ENCODE measurements at places on chromosomes 3 and 15. TPM values are rescaled to one million over a fixed set of nuclear protein-coding genes. Genes with fewer than 3 reads are reported as not detected.

The PAQR9 gene
- not detected for total RNA-seq

The TBC1D5 gene
- 47.8 TPM for total RNA-seq

The ZNF860 gene
- total RNA-seq = not detected

The ZNF654 gene
- total RNA-seq = 21.0 TPM

The GALK2 gene
- 26.8 TPM for total RNA-seq

The ZNF774 gene
- total RNA-seq = 1.2 TPM

The MYH15 gene
- total RNA-seq = 0.09 TPM

The FBXW12 gene
- total RNA-seq = not detected

The MINDY2 gene
- total RNA-seq = 10.3 TPM

The NR1I2 gene
- 1.0 TPM for total RNA-seq

The B3GNT5 gene
- total RNA-seq = 25.8 TPM

The SERINC4 gene
- total RNA-seq = 0.09 TPM

The ILDR1 gene
- total RNA-seq = not detected

DNA sequence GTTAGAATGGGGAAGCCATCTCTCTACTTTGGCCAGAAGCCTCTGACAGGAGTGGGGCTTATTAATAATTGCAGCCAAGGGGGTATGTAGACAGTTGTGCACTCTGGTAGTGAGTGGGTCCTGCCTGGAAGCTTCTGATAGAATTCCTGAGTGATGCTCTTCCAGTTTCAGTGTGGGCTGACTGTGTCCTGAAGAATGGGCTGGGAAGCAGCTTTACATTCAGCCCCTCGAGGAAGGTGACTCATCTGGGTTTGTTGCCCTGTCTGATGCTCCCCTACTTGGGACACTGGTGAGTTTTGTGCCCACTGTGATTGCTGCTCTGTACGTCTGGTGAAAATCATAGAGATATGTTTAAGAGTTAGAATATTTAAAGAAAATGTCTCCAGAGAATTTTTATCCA, 444.7 kb upstream of the RBMS3 start:
- H3K4me1 ChIP-seq = peaks cover 7% of the 10 kb centered on the region
- H3K36me3 ChIP-seq = no peaks in the 10 kb centered on the region
- no peak for DNase-seq

GRCh38 chr15:59885832-59886231, 118.3 kb upstream of the FOXB1 start:
- H3K4me1 ChIP-seq = no peaks in the 10 kb centered on the region
- no peak overlapping the region for H3K4me3 ChIP-seq
- H3K36me3 ChIP-seq = no peaks in the 10 kb centered on the region

DNA sequence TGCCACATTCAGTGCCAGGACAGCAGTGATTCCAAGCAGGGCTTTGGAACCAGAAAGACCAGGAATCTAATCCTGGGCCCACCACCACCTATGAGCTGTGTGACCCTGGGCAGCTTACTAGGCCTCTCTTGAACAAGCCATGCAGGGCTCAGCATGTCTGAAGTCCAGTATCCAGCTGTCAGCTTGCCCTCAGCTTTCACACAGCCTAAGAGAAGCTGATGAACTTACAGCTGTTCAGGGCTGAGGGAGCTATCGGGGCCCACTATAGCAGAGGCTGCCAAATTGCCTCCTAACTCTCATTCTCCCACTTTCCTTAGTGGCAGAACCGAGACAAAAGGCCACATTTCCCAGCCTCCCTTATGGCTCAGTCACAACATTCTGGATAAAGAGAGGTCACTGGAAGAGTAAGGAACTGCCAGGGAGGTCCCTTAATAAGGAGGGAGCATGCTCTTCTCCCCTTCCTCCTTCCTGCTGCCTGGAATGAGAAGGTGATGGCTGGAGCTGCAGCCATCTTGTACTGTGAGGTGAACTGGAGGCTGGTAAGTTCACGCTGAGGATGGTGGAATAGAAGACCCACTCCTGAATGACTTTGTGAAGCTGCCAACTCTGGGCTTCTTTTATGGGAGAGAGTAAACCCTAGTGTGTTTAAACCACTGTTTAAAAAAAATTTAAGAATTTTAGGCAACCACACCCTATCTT, 34.5 kb downstream of the FEM1B start:
- H3K27me3 ChIP-seq = no peaks in the 10 kb centered on the region

GRCh38 chr3:48708481-48708889, 8.5 kb downstream of the IP6K2 start:
- no peaks in the 10 kb centered on the region for H3K27me3 ChIP-seq
- peaks cover 59% of the 10 kb centered on the region for H3K4me1 ChIP-seq
- peak overlapping the region; percentile 79 for H3K27ac ChIP-seq
- no peak overlapping the region for H3K4me3 ChIP-seq
- H3K36me3 ChIP-seq = peaks cover 34% of the 10 kb centered on the region

DNA sequence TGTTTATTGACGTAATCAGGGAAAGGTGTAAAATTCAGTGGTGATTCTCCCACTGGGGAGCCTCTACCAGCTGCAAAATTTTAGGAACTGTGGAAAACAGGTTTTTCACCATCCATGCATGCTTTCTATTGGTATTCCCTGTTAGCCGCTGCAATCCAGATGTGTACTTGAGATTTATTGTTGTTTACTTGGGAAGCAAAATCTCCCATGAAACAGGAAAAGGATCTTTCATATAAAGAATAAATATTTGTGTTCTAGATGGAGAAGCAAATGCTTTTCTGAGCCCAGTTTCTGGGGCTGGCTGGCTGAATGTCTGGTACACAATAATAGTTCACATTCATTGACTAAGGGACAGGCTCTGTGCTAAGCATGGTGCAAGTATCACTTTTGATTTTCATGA, 144.6 kb upstream of the RASGRP1 start:
- no peak overlapping the region for H3K4me3 ChIP-seq
- peaks cover 7% of the 10 kb centered on the region for H3K27me3 ChIP-seq
- no peak for DNase-seq
- no peaks in the 10 kb centered on the region for H3K36me3 ChIP-seq
- H3K4me1 ChIP-seq = peaks cover 10% of the 10 kb centered on the region

DNA sequence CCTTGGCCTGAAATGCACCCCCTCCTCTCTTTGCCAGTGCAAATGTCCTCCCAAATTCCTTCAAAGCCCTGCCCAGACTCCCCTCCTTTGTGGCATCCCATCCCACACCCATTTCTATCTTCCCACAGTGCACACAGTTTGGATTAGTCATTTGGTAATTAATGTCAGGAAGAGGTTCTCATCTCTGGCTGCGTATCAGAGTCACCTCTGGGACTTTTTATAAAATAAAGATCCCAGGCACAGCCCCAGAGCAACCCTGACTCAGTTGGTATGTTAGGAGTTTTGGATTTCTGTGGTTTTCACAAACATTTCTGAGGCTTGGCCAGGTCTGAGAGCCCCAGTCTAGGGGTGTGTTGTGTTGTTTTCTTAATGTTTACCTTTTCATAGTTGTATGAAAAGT, 41.6 kb downstream of the C3orf20 start:
- peaks cover 4% of the 10 kb centered on the region for H3K36me3 ChIP-seq
- H3K4me3 ChIP-seq = no peak overlapping the region
- H3K4me1 ChIP-seq = no peaks in the 10 kb centered on the region

DNA sequence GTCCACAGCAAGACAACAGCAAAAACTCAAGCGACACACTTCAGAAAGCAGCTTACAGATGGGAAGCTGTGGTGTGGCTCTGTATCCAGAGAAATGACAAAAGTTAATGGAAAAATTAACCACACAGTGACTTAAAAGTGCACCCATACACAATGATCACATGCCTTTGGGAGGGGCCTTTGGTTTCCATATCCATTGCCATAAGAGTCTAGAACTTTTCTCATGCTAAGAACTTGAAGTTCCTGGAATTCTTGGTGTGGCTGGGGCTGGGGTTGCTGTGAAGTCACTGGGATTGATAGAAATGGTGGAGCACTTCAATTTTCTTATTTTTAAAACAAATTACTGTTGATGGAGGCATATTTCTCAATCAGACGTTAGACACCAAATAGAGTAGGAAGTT, 108.6 kb upstream of the FEZF2 start:
- H3K27me3 ChIP-seq = no peaks in the 10 kb centered on the region
- H3K4me3 ChIP-seq = no peak overlapping the region
- H3K4me1 ChIP-seq = no peaks in the 10 kb centered on the region
- no peak overlapping the region for H3K27ac ChIP-seq
- DNase-seq = no peak

DNA sequence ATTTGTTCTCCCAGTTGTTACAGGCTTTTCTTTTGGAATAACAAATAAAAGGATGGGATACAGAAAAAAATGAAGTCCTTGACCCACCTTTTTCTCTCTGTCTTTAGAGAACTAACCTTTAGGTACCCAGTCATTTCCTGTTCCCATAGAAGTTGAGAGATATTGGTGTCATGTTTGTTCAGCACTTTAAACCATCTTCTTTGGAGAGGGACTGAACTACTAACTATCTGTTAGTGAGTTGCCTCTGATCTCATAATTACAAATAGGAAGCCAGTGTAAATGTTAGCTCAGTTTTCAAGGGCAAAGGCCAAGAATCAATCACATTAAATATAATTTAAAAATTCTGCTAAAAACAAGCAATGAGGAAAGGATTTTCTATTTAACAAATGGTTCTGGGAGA, 72.9 kb upstream of the DCBLD2 start:
- no peak overlapping the region for H3K4me3 ChIP-seq
- no peak for DNase-seq
- H3K4me1 ChIP-seq = peaks cover 7% of the 10 kb centered on the region
- H3K27ac ChIP-seq = no peak overlapping the region
- peaks cover 4% of the 10 kb centered on the region for H3K27me3 ChIP-seq
- H3K36me3 ChIP-seq = no peaks in the 10 kb centered on the region

DNA sequence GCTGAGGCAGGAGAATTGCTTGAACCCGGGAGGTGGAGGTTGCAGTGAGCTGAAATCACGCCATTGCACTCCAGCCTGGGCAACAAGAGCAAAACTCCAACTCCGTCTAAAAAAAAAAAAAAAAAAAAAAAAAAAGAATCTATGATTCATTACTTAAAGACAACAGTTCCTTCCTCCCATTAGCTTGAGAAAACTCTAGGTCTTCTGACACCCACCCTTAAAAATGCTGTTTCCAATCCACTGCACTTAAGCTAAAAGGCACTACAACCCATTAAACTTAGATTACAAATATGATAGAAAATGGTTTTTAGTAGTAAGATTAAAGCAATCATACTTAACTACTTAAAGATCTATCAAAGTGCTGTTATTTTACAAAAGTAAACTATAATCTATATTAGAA, 40.0 kb upstream of the BHLHE40 start:
- H3K4me3 ChIP-seq = no peak overlapping the region
- H3K27me3 ChIP-seq = no peaks in the 10 kb centered on the region
- H3K4me1 ChIP-seq = peaks cover 20% of the 10 kb centered on the region
- DNase-seq = no peak
- no peaks in the 10 kb centered on the region for H3K36me3 ChIP-seq

DNA sequence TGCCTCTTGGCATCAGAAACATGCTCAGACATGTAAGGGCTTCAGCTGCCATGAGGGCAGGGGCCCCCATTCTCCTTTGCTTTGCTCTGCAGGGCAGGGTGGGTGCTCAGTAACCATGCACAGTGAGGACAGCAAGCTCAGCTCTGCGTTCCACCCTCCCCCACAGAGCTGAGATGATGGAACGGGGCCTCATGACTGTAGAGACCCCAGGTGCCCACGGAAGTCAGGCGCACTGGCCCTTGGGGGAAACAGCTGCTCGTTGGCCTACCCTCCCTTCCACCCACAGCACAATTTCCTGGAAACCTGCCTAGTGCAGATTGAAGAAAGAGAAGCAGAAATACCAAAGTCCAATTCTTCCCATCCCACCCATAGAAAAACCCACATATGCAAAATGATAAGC, 10.5 kb downstream of the CTXND1 start:
- H3K27me3 ChIP-seq = peaks cover 23% of the 10 kb centered on the region
- no peaks in the 10 kb centered on the region for H3K36me3 ChIP-seq
- H3K4me1 ChIP-seq = no peaks in the 10 kb centered on the region
- no peak overlapping the region for H3K27ac ChIP-seq
- no peak overlapping the region for H3K4me3 ChIP-seq

- no peak overlapping the region for H3K27ac ChIP-seq
- no peak overlapping the region for H3K4me3 ChIP-seq
- H3K27me3 ChIP-seq = no peaks in the 10 kb centered on the region
- H3K4me1 ChIP-seq = peaks cover 6% of the 10 kb centered on the region
- no peak for DNase-seq
- no peaks in the 10 kb centered on the region for H3K36me3 ChIP-seq
These were observed 97.1 kb downstream of the CD47 start for GRCh38 chr3:107993771-107994170.

GRCh38 chr3:68771681-68772080, 160.7 kb downstream of the TAFA4 start:
- H3K36me3 ChIP-seq = no peaks in the 10 kb centered on the region
- no peak for DNase-seq
- peaks cover 5% of the 10 kb centered on the region for H3K27me3 ChIP-seq
- H3K27ac ChIP-seq = no peak overlapping the region

GRCh38 chr3:66672830-66673229, 172.0 kb upstream of the LRIG1 start:
- peaks cover 3% of the 10 kb centered on the region for H3K4me1 ChIP-seq
- no peak for DNase-seq

GRCh38 chr3:169769287-169770181, at the start of gene ACTRT3:
TSS of gene ACTRT3 (minus strand) at chr3:169769561. CDS start at chr3:169769520, 41 bp downstream.
- H3K4me3 ChIP-seq = peak within 1 kb of the TSS; percentile 80
- H3K4me1 ChIP-seq = peaks cover 13% of the 10 kb centered on the region
- H3K27me3 ChIP-seq = no peaks in the 10 kb centered on the region
- H3K36me3 ChIP-seq = peaks cover 17% of the 10 kb centered on the region
- DNase-seq = peak; percentile 80

DNA sequence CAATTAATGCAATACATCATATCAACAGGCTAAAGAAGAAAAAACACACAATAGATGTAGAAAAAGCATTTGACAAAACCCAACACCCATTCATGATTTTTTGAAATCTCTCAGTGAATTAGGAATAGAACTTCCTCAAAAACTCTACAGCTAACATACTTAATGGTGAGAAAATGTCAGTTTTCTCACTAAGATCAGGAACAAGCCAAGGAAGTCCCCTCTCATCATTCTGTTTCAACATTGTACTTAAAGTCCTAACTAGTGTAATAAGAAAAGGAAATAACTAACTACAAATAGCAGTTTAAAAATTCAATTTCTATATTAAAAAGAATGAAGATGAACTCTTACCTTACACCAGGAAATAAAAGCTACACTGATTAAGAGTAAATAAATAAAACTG, 77.8 kb downstream of the DCLK3 start:
- H3K27me3 ChIP-seq = peaks cover 4% of the 10 kb centered on the region
- no peak overlapping the region for H3K4me3 ChIP-seq
- no peaks in the 10 kb centered on the region for H3K4me1 ChIP-seq
- no peak for DNase-seq
- peaks cover 2% of the 10 kb centered on the region for H3K36me3 ChIP-seq

Measured in activated CD8-positive, alpha-beta T cell treated with anti-CD3 and anti-CD28 coated beads for 36 hours (primary cell).